ENCODE measurements at places on chromosomes 13 and 19. TPM values are rescaled to one million over a fixed set of nuclear protein-coding genes. Genes with fewer than 3 reads are reported as not detected.

RCBTB1 gene
- 19.3 TPM for total RNA-seq

- no peaks in the 10 kb centered on the region for H3K4me1 ChIP-seq
- no peaks in the 10 kb centered on the region for H3K27me3 ChIP-seq
- no peak overlapping the region for H3K27ac ChIP-seq
- no peaks in the 10 kb centered on the region for H3K36me3 ChIP-seq
- no peak overlapping the region for H3K4me3 ChIP-seq
- DNase-seq: no peak
Observed at GRCh38 chr13:103308667-103309066, 242.4 kb upstream of the SLC10A2 start.

DNA sequence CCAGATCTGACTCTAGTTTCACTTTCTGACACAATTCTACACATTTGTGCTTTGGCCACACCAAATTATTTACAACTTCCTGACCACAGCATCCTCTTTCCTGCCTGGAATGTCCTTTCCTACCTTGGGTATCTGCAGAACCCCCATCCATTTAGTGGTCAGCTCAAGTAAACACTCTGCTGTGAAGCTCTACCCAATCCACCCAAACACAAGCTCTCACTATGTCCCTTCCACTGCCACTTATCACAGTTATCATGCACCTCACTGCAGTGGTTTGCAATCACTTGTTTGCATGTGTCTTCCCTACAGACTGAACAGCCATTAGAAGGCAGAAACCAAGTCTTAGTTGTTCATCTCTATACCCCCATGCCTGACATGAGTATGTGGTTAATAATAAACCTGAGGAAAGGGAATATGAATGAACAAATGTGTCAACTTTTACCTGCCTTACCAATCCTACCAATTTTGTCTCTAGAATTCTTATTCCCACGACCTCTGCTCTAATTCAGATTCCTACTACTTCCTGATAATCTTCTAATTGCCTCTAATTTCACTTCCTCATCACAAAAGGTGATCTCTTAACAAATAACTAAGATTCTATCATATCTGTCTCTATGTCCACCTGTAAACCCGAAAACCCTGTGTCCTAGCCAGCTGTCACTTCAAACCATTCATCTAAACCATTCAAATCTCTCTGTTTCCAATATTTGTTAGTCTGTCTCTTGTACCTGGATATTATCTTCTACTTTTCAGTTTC lies 25.1 kb downstream of the LNX2 start:
- H3K36me3 ChIP-seq: no peaks in the 10 kb centered on the region
- no peak overlapping the region for H3K4me3 ChIP-seq
- H3K4me1 ChIP-seq: peaks cover 37% of the 10 kb centered on the region
- H3K27me3 ChIP-seq: no peaks in the 10 kb centered on the region
- no peak for DNase-seq

GRCh38 chr13:100088273-100088643 lies 635 bp upstream of the PCCA start:
- DNase-seq: peak; percentile 25
- no peaks in the 10 kb centered on the region for H3K36me3 ChIP-seq
- peak overlapping the region; percentile 28 for H3K4me3 ChIP-seq
- H3K4me1 ChIP-seq: no peaks in the 10 kb centered on the region

- no peak overlapping the region for H3K4me3 ChIP-seq
- DNase-seq: no peak
- peaks cover 27% of the 10 kb centered on the region for H3K4me1 ChIP-seq
- peaks cover 78% of the 10 kb centered on the region for H3K27me3 ChIP-seq
- no peaks in the 10 kb centered on the region for H3K36me3 ChIP-seq
- H3K27ac ChIP-seq: no peak overlapping the region
Observed at GRCh38 chr13:99955107-99955746, 16.3 kb downstream of the ZIC5 start.

CBY2 gene
- not detected for total RNA-seq

DNA sequence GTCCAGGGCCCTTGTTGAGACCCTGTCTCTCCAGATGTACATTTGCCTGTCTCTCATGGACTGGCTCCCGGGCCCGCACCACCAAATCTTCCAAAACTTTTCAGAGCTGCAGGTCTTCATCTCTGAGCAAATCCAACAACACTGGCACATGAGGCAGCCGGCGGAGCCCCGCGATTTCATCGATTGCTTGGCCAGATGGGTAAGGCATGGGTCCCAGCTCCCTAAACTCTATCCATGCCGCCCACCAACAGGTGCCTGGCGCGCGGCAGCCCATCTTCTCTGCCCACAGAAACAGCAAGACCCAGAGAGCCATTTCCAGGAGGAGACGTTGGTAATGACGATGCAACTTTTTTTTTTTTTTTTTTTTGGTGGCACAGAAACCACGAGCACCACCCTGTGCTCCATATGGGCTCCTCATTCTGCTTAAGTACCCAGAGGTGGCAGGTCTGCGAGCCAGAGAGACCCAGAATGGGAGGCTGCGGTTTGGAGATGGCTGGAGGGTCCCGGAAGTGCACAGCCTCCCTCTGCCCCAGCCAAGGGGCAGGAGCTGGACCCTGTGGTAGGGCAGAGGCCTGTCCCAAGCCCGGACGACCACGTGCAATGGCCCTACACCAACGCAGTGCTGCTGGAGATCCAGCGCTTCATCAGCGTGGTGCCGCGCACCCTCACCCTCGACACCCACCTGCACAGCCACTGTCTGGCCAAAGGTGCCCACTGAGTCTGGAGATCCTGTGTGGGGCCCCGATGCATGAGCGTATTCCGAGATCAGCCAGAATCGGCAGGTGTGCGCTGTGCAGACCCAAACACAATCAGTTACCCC lies 22.6 kb downstream of the CYP2F1 start:
- no peaks in the 10 kb centered on the region for H3K36me3 ChIP-seq
- H3K4me1 ChIP-seq: no peaks in the 10 kb centered on the region
- H3K4me3 ChIP-seq: no peak overlapping the region
- H3K27me3 ChIP-seq: no peaks in the 10 kb centered on the region
- H3K27ac ChIP-seq: no peak overlapping the region
- no peak for DNase-seq

GRCh38 chr13:58960888-58961287 lies 1202.8 kb downstream of the DIAPH3 start:
- H3K27me3 ChIP-seq: no peaks in the 10 kb centered on the region
- H3K36me3 ChIP-seq: no peaks in the 10 kb centered on the region
- DNase-seq: no peak
- no peak overlapping the region for H3K27ac ChIP-seq

GRCh38 chr13:77523386-77523785 lies 12.1 kb upstream of the SCEL start:
- H3K36me3 ChIP-seq: no peaks in the 10 kb centered on the region
- H3K27ac ChIP-seq: no peak overlapping the region
- H3K27me3 ChIP-seq: no peaks in the 10 kb centered on the region

- H3K4me3 ChIP-seq: no peak overlapping the region
- H3K36me3 ChIP-seq: no peaks in the 10 kb centered on the region
- DNase-seq: no peak
- H3K27ac ChIP-seq: no peak overlapping the region
Observed at GRCh38 chr19:1953037-1953436, 12.1 kb downstream of the CSNK1G2 start.

IL11 gene
- total RNA-seq: not detected

- no peaks in the 10 kb centered on the region for H3K27me3 ChIP-seq
- H3K4me3 ChIP-seq: no peak overlapping the region
- no peaks in the 10 kb centered on the region for H3K36me3 ChIP-seq
- H3K27ac ChIP-seq: no peak overlapping the region
Observed at GRCh38 chr13:97302611-97303010, 80.5 kb downstream of the MBNL2 start.

- H3K4me1 ChIP-seq: no peaks in the 10 kb centered on the region
- no peaks in the 10 kb centered on the region for H3K27me3 ChIP-seq
Observed at GRCh38 chr13:22915442-22916082, 265.2 kb upstream of the SGCG start.

DNA sequence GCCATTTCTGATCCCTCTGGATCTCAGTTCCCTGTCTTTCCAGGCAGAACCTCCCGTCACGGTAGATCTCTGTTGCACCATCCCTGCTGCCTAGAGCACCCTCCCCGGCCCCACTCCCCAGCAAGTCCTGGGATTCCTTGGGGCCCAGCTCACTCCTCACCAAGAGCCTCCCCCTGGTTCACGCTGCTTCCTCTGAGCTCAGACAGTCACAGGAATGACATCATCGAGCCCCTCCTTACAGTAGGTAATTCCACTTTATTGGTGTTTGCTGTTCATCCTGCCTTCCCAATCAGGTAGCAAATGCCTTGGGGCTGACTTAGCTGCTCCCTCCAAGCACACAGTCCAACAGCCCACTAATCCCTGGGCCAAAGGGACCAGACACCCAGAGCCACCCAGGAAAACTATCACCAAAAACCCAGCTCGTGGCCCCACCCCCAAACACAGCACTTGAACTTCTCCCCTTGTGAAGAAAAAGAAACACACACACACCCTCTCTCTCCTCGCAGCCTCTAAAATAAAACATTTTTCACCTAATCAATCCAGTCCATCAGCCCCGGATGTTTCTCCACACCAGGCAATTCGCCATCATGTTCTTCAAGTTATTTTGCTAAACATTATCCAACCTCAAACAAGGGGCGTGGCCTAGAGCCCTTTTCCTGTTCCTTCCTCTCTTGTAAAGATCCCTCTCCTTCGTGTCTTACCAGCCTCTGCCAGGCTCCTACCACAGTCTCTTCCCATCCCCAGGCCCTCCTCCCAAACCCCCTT lies 2.5 kb downstream of the NAPA start:
- DNase-seq: peak; percentile 59
- H3K27ac ChIP-seq: peak overlapping the region; percentile 53
- peaks cover 64% of the 10 kb centered on the region for H3K4me1 ChIP-seq
- no peak overlapping the region for H3K4me3 ChIP-seq

NTF4 gene
- not detected for total RNA-seq

GRCh38 chr19:28349604-28350003 lies 863.3 kb downstream of the UQCRFS1 start:
- no peaks in the 10 kb centered on the region for H3K4me1 ChIP-seq
- no peak for DNase-seq
- H3K36me3 ChIP-seq: no peaks in the 10 kb centered on the region
- H3K4me3 ChIP-seq: no peak overlapping the region
- peaks cover 5% of the 10 kb centered on the region for H3K27me3 ChIP-seq

GRCh38 chr19:48999481-49000325 lies 6.0 kb downstream of the RUVBL2 start:
- H3K27me3 ChIP-seq: no peaks in the 10 kb centered on the region
- no peaks in the 10 kb centered on the region for H3K4me1 ChIP-seq
- no peak overlapping the region for H3K4me3 ChIP-seq
- H3K36me3 ChIP-seq: peaks cover 21% of the 10 kb centered on the region
- no peak overlapping the region for H3K27ac ChIP-seq
- DNase-seq: peak; percentile 64

- no peaks in the 10 kb centered on the region for H3K36me3 ChIP-seq
- H3K27ac ChIP-seq: no peak overlapping the region
- H3K4me1 ChIP-seq: no peaks in the 10 kb centered on the region
- H3K4me3 ChIP-seq: no peak overlapping the region
- no peaks in the 10 kb centered on the region for H3K27me3 ChIP-seq
Observed at GRCh38 chr19:30144242-30144758, 202.3 kb downstream of the URI1 start.
